ENCODE measurements at places on chromosomes 12 and 14.

GRCh38 chr14:78595797-78596196 lies 425.6 kb downstream of the NRXN3 start:
- DNase-seq, result no peak

- no peak for DNase-seq
These were observed 77.4 kb downstream of the KIF21A start for GRCh38 chr12:39365364-39366001.

DNA sequence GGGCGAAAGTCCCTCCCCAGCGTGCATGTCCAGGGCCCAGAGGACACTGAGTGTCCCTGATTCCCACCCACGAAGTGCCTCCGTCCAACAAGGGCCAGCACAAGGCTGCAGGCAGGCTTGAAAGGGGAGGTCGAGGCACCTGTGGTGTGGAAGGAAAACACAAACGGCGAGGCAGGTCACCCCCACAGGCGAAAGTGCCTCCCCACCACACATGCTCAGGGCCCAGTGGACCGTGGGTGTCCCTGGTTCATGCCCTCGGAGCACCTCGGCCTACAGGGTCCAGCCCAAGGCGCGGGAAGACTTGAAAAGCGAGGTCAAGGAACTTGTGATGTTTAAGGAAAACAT lies 370.4 kb downstream of the ALG10 start:
- no peak for DNase-seq

- DNase-seq, result no peak
These were observed 86.5 kb downstream of the PIWIL1 start for GRCh38 chr12:130423991-130424857.

GRCh38 chr12:103505371-103506236 lies 9.8 kb upstream of the C12orf42 start:
- no peak for DNase-seq

DNA sequence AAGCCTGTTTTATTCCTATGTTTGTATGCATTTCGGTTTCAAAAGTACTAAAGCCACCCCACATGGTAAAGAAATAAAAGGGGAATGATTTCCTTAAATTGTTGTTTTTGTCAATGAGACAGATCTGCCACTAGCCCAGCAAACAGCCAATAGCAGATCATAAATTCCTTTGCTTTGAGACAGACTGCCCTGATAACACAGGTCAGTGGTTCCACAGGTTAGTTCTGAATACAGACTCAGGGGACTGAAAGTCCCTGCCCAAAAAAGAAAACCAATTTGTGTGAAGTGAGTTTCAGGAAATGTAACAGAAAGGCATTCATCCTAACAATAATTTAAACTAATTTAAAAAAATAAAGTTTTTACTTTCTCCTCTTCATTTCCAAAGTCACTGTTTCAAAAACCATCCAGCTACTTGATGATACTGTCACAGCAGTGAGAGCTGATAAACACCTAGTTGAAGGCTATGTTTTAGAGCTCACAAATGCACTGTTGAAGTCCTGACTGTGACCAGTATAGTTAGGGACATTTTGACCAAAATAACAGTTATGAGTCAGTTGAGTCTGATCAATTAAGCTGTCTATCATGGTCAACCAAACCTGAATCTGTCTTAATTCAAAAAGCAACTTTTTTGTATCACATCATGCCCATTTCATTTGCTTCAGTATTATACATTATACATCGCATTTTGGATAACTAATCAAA lies 77.7 kb downstream of the LGR5 start:
- no peak for DNase-seq

- no peak for DNase-seq
These were observed 82.6 kb upstream of the HMGA2 start for GRCh38 chr12:65741656-65742017.

GRCh38 chr14:73249564-73250316 lies 12.4 kb downstream of the PAPLN start:
- no peak for DNase-seq

GRCh38 chr12:24444634-24445033 lies 495.2 kb upstream of the SOX5 start:
- DNase-seq, result no peak

- DNase-seq, result no peak
These were observed 3.1 kb upstream of the ANKRD33 start for GRCh38 chr12:51884676-51885229.

DNA sequence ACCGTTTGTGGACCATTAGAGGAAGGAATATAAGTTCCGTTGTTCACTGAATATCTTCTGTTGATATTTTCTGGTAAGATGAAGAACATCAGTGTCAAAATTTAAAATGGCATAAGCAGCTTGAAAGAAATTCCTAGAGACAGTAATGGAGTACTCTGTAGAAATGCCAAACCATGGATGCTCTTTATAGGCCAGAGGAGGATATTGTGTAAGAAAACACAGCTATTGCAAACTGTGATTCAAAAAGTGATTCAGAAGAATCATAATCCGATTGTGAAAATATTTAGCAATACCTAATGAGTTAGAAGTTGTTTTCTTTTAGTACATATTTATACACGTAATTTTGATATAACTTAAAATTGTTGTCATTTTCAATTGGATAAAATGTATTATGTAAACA lies 102.8 kb downstream of the SLC16A7 start:
- peak; percentile 86 for DNase-seq

GRCh38 chr14:88967299-88967698 lies 142.8 kb downstream of the TTC8 start:
- DNase-seq, result no peak

DNA sequence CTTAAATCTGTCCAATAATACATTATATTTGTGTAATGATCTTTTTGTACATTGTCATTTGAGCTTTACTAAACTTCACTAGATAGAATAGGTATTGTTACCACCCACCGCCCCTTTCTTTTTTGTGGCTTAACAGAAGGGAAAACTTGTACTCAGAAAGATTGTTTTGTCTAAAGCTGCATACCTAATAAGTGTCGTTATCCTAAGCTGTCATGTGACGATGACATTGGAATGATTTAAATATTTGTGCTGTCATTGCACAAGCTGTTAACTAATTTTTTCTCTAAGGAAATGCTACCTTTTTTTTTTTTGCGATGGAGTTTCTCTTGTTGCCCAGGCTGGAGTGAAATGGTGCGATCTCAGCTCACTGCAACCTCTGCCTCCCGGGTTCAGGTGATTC lies 3.6 kb downstream of the DIP2B start:
- DNase-seq, result no peak

DNA sequence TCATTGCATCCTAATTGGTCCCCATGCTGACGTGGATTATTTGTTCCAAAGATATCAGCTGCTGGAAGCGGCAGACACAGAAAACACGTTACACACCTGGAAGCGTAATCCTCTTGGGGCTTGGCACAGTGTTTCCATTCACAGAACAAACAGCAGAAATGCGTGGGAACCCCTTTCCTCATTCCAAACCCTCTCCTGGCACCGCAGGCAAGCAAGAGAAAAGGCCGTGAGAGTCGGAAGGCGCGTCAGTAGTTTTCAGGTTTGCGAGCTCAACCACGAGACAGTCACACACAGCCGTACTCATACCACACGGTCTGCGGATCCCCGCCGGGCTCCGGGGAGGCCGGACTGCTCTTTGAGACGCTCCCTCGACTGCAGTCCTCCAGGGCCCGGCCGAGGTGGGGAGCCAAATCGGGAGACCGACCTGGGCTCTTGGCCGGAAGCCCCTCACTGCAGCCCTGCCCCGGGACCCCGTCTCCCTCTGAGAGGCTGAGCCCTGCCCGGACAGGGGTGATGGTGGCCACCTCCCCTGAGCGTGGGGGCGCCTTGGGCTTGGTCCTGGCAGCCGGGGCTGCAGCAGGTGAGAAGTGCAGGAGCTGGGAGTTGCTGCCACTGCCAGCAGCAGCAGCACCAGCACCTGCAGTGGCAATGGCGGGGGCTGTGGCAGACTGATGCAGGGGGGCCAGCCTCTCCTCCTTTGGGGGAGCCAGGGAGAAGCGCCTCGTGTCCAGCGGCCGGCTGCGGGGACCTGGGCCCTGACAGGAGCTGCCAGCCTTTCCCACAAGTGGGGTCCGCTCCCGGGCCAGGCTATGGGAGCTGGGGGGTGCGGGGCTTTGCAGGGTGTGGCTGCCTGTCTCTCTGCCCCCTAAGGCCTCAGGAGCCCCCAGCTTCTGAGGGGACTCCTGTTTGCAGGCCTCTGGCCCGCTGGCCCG lies 28.1 kb upstream of the GPR68 start:
- DNase-seq, result no peak

DNA sequence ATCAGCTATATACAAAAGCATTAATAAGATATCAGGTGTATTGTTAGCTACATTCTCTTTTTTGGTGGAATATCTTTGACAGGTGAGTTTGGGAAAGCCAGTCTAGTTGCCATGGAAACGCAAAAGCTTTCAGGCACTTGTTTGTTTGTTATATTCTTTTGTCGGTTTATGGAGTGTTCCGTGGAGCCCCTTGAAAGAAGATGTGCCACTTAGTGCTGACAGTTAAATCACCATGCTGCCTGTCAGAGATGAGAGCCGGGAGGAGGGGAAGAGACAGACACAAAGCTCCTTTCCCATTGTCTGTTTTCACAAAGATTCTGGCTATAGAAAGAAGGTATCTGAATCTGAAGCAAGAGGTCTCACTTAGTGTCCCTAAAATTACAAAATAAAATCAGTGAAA lies 170.8 kb downstream of the SNAPC1 start:
- no peak for DNase-seq
